Ovary (tissue), 10 donors: ENCODE measurements at places on chromosomes 5 and 9. TPM values are rescaled to one million over a fixed set of nuclear protein-coding genes. Genes with fewer than 3 reads are reported as not detected.

DNA sequence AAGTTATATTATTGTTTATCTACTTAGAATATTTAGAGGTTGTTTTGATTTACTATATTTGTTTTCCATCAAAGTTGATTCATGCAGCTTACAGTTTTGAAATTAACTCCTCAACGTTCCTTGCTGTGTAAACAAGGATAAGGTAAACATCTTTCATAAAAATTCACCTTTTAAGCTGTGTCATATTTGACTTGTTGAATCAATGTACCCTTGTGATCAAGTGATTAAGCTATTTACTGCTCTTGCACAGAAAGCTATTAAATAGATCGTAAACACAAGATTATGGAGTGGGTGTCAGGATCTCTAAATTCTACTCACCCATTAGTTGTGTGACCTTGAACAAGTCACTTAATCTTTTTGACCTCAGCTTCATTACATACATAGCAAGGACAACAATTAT, 2054.0 kb upstream of the NUDT12 start:
- no peak for DNase-seq
- H3K27me3 ChIP-seq, result no peaks in the 10 kb centered on the region
- H3K4me1 ChIP-seq, result no peaks in the 10 kb centered on the region
- H3K36me3 ChIP-seq, result no peaks in the 10 kb centered on the region
- no peak overlapping the region for H3K4me3 ChIP-seq
- H3K27ac ChIP-seq, result no peak overlapping the region

DNA sequence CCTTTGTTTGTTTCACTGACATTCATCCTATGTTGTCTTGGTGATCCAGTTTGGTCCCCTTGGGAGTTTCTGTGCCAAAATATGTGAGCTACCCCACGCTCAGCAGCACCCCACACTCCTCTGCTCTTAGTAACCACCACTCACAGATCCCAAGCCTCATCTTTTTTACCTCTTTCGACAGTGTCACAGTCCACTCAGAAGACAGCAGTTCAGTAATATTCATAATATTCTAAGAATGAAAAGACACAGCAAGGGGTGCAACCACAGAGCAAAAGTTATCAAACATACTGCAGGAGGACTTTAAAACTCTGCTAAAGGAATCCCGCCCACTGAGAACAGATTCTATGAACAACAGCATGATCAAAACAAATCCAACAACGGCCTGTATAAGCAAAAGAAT, 28.2 kb downstream of the RNF130 start:
- no peak overlapping the region for H3K27ac ChIP-seq
- H3K4me3 ChIP-seq, result no peak overlapping the region
- H3K36me3 ChIP-seq, result no peaks in the 10 kb centered on the region
- no peaks in the 10 kb centered on the region for H3K27me3 ChIP-seq

- no peak overlapping the region for H3K27ac ChIP-seq
- H3K4me3 ChIP-seq, result no peak overlapping the region
- H3K4me1 ChIP-seq, result no peaks in the 10 kb centered on the region
- DNase-seq, result no peak
These were observed 8.0 kb upstream of the CAST start for GRCh38 chr5:96654209-96654608.

- H3K27ac ChIP-seq, result no peak overlapping the region
- H3K27me3 ChIP-seq, result no peaks in the 10 kb centered on the region
- H3K36me3 ChIP-seq, result no peaks in the 10 kb centered on the region
- no peaks in the 10 kb centered on the region for H3K4me1 ChIP-seq
These were observed 49.0 kb upstream of the SARDH start for GRCh38 chr9:133786907-133787753.

DNA sequence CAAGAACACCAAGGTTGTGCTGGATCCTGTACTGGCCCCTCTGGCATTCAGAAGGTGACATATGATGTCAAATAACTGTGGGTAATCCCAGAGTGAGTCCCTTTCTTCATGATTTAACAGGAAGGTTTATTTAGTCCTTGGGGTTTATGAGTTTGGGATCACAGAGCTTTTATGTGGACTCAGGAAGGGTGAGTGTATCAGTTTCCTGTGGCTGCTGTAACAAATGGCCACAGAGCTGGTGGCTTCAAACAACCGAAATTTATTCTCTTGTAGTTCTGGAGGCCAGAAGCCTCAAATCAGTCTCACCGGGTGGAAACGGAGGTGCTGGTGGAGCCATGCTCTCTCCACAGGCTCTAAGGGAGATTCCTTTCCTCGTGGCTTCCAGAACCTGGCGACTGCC, 157.7 kb downstream of the MELK start:
- H3K4me1 ChIP-seq, result no peaks in the 10 kb centered on the region
- H3K27ac ChIP-seq, result no peak overlapping the region
- H3K36me3 ChIP-seq, result no peaks in the 10 kb centered on the region
- no peak for DNase-seq
- no peaks in the 10 kb centered on the region for H3K27me3 ChIP-seq
- H3K4me3 ChIP-seq, result no peak overlapping the region

GRCh38 chr9:71683598-71684235, 84.6 kb downstream of the CEMIP2 start:
- no peaks in the 10 kb centered on the region for H3K27me3 ChIP-seq
- no peak overlapping the region for H3K27ac ChIP-seq
- peak; percentile 36 for DNase-seq
- H3K4me3 ChIP-seq, result no peak overlapping the region
- H3K36me3 ChIP-seq, result no peaks in the 10 kb centered on the region

- DNase-seq, result no peak
- no peaks in the 10 kb centered on the region for H3K4me1 ChIP-seq
- H3K36me3 ChIP-seq, result no peaks in the 10 kb centered on the region
- no peaks in the 10 kb centered on the region for H3K27me3 ChIP-seq
- no peak overlapping the region for H3K27ac ChIP-seq
These were observed 12.2 kb downstream of the AFAP1L1 start for GRCh38 chr5:149283626-149284480.

Gene WDR38
- total RNA-seq, result 0.94 TPM

Gene PTCH1
- 12.2 TPM for total RNA-seq

Gene UNC5A
- total RNA-seq, result 0.23 TPM

Gene CCL27
- 0.72 TPM for total RNA-seq

Gene PCDHB2
- total RNA-seq, result 2.2 TPM

Gene CCNO
- total RNA-seq, result 0.97 TPM
